ENCODE measurements at places on chromosomes 12 and 14. TPM values are rescaled to one million over a fixed set of nuclear protein-coding genes. Genes with fewer than 3 reads are reported as not detected.

Gene CD163L1
- total RNA-seq = 12.6 TPM

Gene SLC17A8
- 3.0 TPM for total RNA-seq

Gene PZP
- total RNA-seq = not detected

Gene TPPP2
- 2.3 TPM for total RNA-seq

Gene NAV3
- 5.3 TPM for total RNA-seq

GRCh38 chr12:60501124-60501729 lies 905.4 kb downstream of the SLC16A7 start:
- DNase-seq = no peak

Gene IRAK3
- total RNA-seq = 11.1 TPM

Gene ERP27
- 1.4 TPM for total RNA-seq

Gene CD4
- total RNA-seq = 8.9 TPM

GRCh38 chr12:50924439-50925341 lies 27.7 kb upstream of the HIGD1C start:
- DNase-seq = peak; percentile 78

GRCh38 chr14:23539248-23540140 lies 12.1 kb downstream of the ZFHX2 start:
- no peak for DNase-seq

DNA sequence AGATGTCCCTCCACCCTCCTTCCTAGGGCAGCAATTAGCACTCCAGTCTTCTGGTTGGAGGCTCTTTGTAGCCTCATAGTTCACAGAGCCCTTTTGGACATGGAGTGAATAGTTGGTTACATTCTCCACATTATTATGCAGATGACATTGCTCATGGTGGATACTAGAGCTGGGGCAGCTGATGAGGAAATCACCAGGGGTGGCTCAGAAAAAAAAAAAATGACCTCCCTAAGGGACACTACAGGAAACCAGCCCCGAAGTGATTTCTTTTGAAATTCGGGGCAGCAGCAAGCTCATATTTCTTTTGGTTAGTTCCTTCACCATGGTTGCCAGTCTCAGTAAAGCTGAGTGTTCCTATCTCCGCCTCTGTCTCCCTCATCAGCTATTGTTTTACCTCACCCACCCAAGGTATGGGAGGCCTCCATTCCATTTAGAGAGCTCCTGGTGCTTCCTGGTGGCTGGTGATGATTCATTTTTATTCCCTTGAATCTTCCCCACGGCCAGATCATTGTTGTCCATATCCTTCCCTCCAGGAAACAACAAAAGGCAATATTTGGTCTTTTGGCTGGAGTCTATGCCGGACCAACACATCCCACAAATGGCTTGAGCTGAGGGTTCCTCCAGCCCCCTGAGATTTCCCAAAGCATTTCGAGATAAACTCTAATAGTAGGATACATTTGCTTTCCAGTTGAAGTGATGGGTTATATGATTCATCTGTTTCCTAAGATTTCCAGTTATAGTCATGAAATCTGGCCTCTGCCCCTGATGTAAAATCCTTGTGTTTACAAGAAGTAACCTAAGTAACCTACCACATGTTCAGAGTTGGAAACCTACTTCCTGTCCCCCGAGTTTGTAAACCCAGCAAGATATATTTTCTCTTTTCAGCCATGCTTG lies 56.2 kb upstream of the NID2 start:
- DNase-seq = no peak

Gene KRT80
- not detected for total RNA-seq

Gene AKAP3
- total RNA-seq = 2.0 TPM

GRCh38 chr12:94405413-94406116 lies 54.1 kb downstream of the CEP83 start:
- DNase-seq = no peak

- DNase-seq = no peak
Measured at GRCh38 chr12:50686976-50687375, 76.9 kb upstream of the ATF1 start.

- DNase-seq = no peak
Measured at GRCh38 chr14:75168586-75169335, 7.7 kb downstream of the TMED10 start.

- DNase-seq = no peak
Measured at GRCh38 chr12:43208627-43209026, 343.4 kb downstream of the ADAMTS20 start.

Gene OAS2
- 5.5 TPM for total RNA-seq

DNA sequence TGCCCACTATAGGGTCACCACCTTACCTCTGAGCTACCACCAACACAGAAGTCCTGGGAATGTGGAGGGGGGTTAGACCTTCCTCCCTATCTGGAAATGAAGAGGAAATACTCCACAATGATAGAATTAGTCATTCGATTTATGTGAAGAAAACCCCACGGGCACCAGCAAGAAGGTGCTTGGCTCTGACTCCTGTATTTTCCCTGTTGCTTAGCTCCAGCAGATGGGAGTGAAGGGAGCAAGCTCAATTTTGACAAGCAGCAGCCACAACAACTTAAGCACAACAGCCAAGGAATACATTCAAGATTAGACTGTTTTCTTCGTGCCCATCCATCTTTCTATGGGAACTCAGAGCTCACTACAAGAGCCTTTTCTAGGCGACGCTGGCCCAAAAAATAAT lies 191.7 kb downstream of the SPTSSA start:
- DNase-seq = no peak

Gene OTUB2
- total RNA-seq = 1.4 TPM

DNA sequence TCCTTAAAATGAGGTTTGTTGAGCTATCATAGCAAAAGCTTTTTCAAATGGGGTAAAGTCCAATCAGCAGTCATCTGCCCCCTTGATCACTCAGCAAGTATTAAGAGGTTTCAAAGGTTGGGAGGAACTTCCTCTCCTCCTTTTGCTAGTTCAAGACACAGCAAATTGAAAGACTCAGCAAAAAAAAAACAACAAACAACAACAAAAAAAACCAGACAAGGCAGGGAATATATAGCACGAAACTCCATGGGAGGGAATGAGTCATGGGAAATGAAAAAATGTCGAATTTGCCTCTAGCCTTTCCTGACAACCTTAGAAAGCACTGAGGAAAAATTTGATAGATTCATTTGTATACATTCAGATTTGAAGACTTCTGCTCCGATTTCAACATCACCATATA lies 1.6 kb upstream of the SLC7A8 start:
- DNase-seq = no peak

GRCh38 chr12:26712892-26713291 lies 120.1 kb downstream of the ITPR2 start:
- no peak for DNase-seq

Gene MYH6
- 0.09 TPM for total RNA-seq

GRCh38 chr12:47033789-47034555 lies 45.4 kb upstream of the PCED1B start:
- no peak for DNase-seq

Gene KIF26A
- total RNA-seq = 3.8 TPM

GRCh38 chr14:33696165-33696564 lies 254.7 kb downstream of the EGLN3 start:
- no peak for DNase-seq

GRCh38 chr12:65139389-65139788 lies 18.3 kb upstream of the WIF1 start:
- no peak for DNase-seq

GRCh38 chr12:52223406-52224039 lies 9.5 kb upstream of the KRT7 start:
- no peak for DNase-seq

Gene IL26
- not detected for total RNA-seq

- DNase-seq = no peak
Measured at GRCh38 chr12:131121705-131122405, 168.1 kb downstream of the ADGRD1 start.

- DNase-seq = no peak
Measured at GRCh38 chr14:60094306-60094897, 2.7 kb downstream of the PCNX4 start.

- DNase-seq = no peak
Measured at GRCh38 chr12:99976762-99977161, 8.0 kb downstream of the ANKS1B start.

GRCh38 chr14:70699646-70700045 lies 57.9 kb downstream of the TTC9 start:
- DNase-seq = no peak

Gene TMEM63C
- 21.2 TPM for total RNA-seq

- no peak for DNase-seq
Measured at GRCh38 chr12:42960087-42960527, 370.6 kb upstream of the PRICKLE1 start.

Gene CLEC14A
- total RNA-seq = 4.3 TPM

Gene WIF1
- total RNA-seq = not detected

Gene FGF6
- not detected for total RNA-seq

GRCh38 chr12:32761716-32762115 lies 6.0 kb upstream of the YARS2 start:
- no peak for DNase-seq
